ENCODE measurements at places on chromosomes 16 and 17. TPM values are rescaled to one million over a fixed set of nuclear protein-coding genes. Genes with fewer than 3 reads are reported as not detected.

SLC35G6 gene
- total RNA-seq = not detected

CCL4 gene
- 367 TPM for total RNA-seq

GRCh38 chr17:73765824-73766563 lies 121.7 kb upstream of the SDK2 start:
- no peaks in the 10 kb centered on the region for H3K4me1 ChIP-seq
- H3K4me3 ChIP-seq = no peak overlapping the region
- H3K27ac ChIP-seq = no peak overlapping the region
- peaks cover 2% of the 10 kb centered on the region for H3K27me3 ChIP-seq

DNA sequence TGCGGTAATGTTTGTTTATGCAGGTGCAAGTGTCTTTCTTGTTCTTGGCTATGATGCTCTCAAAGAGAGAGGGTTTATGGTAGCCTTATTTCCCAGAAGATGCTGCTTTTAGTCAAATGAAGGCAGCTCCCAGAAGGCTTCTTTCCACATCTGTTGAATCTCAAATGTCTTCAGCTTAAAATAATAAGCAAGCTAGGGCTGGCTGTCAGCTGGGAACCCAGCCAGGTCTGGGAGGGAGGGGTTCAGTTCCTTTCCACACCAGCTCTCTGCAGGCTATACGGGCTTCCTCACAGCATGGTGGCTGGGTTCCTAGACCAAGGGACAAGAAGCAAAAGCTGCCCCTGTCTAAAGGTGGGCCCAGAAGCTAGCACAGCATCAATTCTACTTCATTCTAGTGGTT lies 47.4 kb upstream of the ATF7IP2 start:
- no peak overlapping the region for H3K27ac ChIP-seq
- no peaks in the 10 kb centered on the region for H3K27me3 ChIP-seq
- H3K4me3 ChIP-seq = no peak overlapping the region
- no peak for DNase-seq
- peaks cover 6% of the 10 kb centered on the region for H3K36me3 ChIP-seq
- H3K4me1 ChIP-seq = peaks cover 4% of the 10 kb centered on the region

DNA sequence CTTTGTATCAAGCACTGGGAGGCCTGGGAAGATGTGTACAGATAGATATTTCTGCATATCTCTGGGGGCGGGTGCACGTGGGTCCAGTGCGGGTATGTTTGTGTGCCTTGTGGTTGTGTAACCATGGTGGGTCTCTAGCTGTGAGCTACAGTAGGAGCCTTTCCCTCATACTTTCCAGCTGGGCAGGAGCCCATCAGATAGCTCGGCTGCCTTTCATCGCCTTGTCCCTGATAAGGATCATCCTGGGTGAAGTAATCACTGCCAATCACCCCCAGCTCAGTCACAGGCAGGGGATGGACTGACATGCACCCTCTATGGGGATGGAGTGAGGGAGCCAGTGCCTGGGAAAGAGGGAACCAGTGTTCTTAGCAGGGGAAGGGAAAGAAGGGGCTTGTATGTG lies 3.2 kb upstream of the SCRN2 start:
- H3K27ac ChIP-seq = no peak overlapping the region
- no peak overlapping the region for H3K4me3 ChIP-seq
- H3K4me1 ChIP-seq = peaks cover 32% of the 10 kb centered on the region
- H3K27me3 ChIP-seq = peaks cover 51% of the 10 kb centered on the region
- no peaks in the 10 kb centered on the region for H3K36me3 ChIP-seq
- no peak for DNase-seq

DNA sequence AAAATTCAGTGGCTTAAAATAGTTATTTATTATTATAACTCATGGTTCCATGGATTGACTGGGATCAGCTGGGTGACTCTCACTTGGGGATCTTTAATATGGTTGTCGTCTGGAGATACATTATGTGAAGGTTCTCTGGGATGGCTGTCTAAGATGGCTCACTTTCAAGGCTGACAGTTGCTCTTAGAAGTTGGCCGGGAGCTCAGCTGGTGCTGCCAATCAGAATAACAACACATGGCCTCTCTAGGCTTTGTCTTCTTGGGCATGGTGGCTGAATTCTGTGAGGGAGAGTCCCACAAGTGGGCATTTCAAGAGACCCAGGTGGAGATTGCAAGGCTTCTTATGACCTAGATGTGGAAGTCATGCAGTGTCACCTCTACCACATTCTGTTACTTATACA lies 269.7 kb downstream of the CA10 start:
- no peak for DNase-seq
- H3K27me3 ChIP-seq = no peaks in the 10 kb centered on the region
- H3K4me1 ChIP-seq = no peaks in the 10 kb centered on the region
- H3K4me3 ChIP-seq = no peak overlapping the region
- H3K36me3 ChIP-seq = no peaks in the 10 kb centered on the region
- no peak overlapping the region for H3K27ac ChIP-seq

DNA sequence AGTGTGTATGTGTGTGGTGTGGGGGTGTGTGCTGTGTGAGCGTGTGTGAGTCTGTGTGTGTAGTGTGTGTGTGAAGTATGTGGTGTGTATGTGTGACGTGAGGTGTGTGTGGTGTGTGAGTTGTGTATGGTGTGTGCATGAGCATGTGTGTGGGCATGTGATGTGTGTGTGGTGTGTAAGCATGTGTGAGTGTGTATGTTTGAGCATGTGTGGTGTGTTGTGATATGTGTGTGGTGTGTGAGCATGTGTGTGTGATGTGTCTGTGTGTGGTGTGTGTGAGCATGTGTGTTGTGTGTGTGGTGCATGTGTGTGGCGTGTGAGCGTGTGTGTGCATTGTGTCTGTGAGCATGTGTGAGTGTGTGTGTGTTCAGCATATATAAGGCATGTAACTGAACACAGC lies 20.9 kb downstream of the MAPT start:
- H3K27ac ChIP-seq = no peak overlapping the region
- no peak overlapping the region for H3K4me3 ChIP-seq
- H3K36me3 ChIP-seq = peaks cover 8% of the 10 kb centered on the region
- H3K27me3 ChIP-seq = peaks cover 20% of the 10 kb centered on the region
- H3K4me1 ChIP-seq = no peaks in the 10 kb centered on the region

- H3K36me3 ChIP-seq = no peaks in the 10 kb centered on the region
- DNase-seq = no peak
- no peak overlapping the region for H3K4me3 ChIP-seq
- H3K4me1 ChIP-seq = peaks cover 8% of the 10 kb centered on the region
- H3K27ac ChIP-seq = no peak overlapping the region
Observed at GRCh38 chr17:31532081-31532480, 140.6 kb downstream of the RAB11FIP4 start.

GRCh38 chr16:9107025-9107970 lies 15.9 kb downstream of the HAPSTR1 start:
- no peaks in the 10 kb centered on the region for H3K27me3 ChIP-seq
- H3K36me3 ChIP-seq = peaks cover 80% of the 10 kb centered on the region
- no peak for DNase-seq

- no peak overlapping the region for H3K4me3 ChIP-seq
- no peaks in the 10 kb centered on the region for H3K4me1 ChIP-seq
Observed at GRCh38 chr17:33049781-33050414, 58.3 kb downstream of the SPACA3 start.

- peak overlapping the region; percentile 64 for H3K4me3 ChIP-seq
- peaks cover 44% of the 10 kb centered on the region for H3K36me3 ChIP-seq
- H3K27me3 ChIP-seq = no peaks in the 10 kb centered on the region
- no peak for DNase-seq
Observed at GRCh38 chr17:2060385-2060658, 5.4 kb downstream of the HIC1 start.

DNA sequence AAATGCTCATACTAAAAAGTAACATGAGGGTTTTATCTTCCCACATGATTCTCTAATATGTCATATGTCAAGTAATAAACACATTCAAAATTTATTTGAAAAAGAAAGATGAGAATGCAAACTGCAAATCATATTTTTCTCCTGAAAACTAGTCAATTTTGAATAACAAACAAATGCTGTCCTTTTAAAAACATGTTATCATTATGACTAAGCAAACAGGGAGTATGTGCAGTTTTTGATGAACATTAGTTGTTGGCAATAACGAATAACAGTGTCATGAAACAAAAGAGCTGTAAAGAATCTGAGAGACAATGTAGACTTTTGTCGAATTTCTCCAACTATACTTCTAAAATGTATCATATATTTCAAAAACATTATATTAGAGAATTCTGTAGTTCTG lies 34.8 kb downstream of the RPGRIP1L start:
- peaks cover 14% of the 10 kb centered on the region for H3K4me1 ChIP-seq
- DNase-seq = no peak
- H3K36me3 ChIP-seq = no peaks in the 10 kb centered on the region

- H3K27me3 ChIP-seq = no peaks in the 10 kb centered on the region
- peaks cover 2% of the 10 kb centered on the region for H3K36me3 ChIP-seq
- DNase-seq = no peak
- H3K27ac ChIP-seq = no peak overlapping the region
- H3K4me1 ChIP-seq = peaks cover 22% of the 10 kb centered on the region
- no peak overlapping the region for H3K4me3 ChIP-seq
Observed at GRCh38 chr17:57092171-57092570, 7.1 kb downstream of the AKAP1 start.

DNA sequence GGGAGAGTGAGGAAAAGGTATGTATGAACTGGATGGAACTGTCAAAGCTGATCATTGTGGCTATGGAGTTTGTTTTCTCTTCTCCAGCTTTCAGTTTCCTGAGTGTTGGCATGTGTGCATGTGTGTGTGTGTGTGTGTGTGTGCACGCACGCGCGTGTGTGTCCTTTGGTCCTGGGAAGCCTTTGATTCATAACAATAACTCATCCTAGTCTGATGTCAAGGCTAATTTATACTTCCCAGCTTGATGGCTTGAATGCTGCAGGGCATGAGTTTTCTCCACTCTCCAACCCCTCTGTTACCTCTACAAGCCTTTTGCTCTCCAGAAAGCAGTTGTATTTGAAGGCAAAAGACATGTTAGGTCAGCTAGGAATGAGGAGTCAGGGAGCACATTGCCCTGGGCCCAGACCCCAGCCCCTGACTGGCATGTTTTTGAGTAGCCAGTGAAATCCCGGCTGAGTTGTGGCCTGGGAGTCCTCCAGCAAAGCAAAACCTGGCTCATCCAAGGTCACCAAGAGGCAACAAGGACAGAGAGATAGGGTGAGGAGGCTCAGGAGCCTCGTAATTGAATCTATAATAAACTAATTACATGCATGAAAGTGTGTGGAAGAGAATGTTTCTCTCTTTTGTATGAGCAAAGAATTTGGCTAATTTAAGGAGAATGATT lies 8.9 kb upstream of the CDC42EP4 start:
- no peak overlapping the region for H3K27ac ChIP-seq
- no peaks in the 10 kb centered on the region for H3K4me1 ChIP-seq
- DNase-seq = no peak
- no peak overlapping the region for H3K4me3 ChIP-seq
- H3K27me3 ChIP-seq = peaks cover 3% of the 10 kb centered on the region

GRCh38 chr16:78509965-78510364 lies 410.5 kb downstream of the WWOX start:
- H3K36me3 ChIP-seq = no peaks in the 10 kb centered on the region
- no peak overlapping the region for H3K4me3 ChIP-seq
- no peaks in the 10 kb centered on the region for H3K27me3 ChIP-seq
- H3K27ac ChIP-seq = no peak overlapping the region

- peaks cover 42% of the 10 kb centered on the region for H3K4me1 ChIP-seq
- DNase-seq = no peak
- H3K36me3 ChIP-seq = peaks cover 4% of the 10 kb centered on the region
- H3K4me3 ChIP-seq = peak overlapping the region; percentile 85
Observed at GRCh38 chr17:42153919-42154742, 658 bp downstream of the RAB5C start.

GRCh38 chr16:11049396-11050059 lies 105.2 kb downstream of the CLEC16A start:
- H3K36me3 ChIP-seq = peaks cover 56% of the 10 kb centered on the region
- H3K27ac ChIP-seq = no peak overlapping the region
- DNase-seq = no peak
- peaks cover 87% of the 10 kb centered on the region for H3K4me1 ChIP-seq
- H3K27me3 ChIP-seq = no peaks in the 10 kb centered on the region

DNA sequence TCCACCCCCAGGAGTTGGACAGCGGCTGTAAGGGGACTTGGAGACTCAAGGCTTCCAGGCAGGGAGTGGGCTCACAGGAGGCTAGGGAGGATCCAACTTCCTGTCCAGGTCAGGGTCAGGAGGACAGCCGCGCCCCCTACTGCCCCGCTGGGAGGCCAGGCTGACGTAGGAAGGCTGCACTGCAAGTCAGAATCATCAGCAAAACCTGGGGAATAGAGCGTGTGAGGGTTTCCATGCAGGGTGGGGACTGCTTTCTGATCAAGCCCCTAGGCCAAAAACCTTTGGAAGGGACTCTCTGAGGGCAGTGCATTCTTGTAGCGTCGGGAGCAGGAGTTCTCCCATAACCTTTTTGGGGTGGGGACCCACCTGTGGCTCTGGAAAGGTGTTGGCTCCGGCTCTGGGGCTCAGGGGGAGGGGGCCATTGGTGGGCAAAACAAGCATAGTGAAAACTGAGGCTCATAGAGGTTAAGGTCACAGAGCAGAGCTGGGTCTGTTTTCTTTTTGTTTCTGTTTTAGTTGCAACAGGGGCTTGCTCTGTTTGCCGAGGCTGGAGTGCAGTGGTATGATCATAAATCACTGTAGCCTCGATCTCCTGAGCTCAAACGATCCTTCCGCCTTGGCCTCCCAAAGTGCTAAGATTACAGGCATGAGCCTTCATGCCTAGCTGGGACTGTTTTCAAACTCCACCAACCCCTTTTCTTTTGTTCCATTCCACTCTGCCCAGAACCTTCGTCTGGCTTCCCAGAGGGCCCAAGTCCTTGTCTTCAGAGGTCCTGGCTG lies 22.1 kb downstream of the RAI1 start:
- H3K36me3 ChIP-seq = peaks cover 2% of the 10 kb centered on the region
- H3K4me3 ChIP-seq = no peak overlapping the region
- peaks cover 5% of the 10 kb centered on the region for H3K4me1 ChIP-seq
- DNase-seq = no peak
- no peaks in the 10 kb centered on the region for H3K27me3 ChIP-seq

DNA sequence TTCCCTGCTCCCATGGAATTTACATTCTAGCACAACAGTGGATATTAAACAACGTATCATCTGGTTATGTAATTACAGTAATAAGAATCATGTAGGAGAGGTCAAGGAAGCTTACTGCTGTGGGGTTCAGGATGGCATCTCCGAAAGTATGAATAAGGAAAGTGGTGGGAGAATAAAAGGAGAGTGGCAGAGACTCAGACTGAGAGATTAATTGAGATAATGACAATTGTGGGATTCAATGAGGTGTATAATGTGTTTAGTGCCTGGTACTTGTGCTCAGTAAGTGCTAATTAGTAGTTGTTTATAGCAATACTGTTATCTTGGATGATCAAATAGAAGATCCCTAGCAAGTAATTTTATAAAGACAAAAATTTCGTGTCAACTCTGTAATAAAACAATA lies 45.3 kb downstream of the NF1 start:
- no peaks in the 10 kb centered on the region for H3K27me3 ChIP-seq
- peaks cover 3% of the 10 kb centered on the region for H3K4me1 ChIP-seq
- peaks cover 7% of the 10 kb centered on the region for H3K36me3 ChIP-seq
- H3K4me3 ChIP-seq = no peak overlapping the region
- no peak overlapping the region for H3K27ac ChIP-seq

DNA sequence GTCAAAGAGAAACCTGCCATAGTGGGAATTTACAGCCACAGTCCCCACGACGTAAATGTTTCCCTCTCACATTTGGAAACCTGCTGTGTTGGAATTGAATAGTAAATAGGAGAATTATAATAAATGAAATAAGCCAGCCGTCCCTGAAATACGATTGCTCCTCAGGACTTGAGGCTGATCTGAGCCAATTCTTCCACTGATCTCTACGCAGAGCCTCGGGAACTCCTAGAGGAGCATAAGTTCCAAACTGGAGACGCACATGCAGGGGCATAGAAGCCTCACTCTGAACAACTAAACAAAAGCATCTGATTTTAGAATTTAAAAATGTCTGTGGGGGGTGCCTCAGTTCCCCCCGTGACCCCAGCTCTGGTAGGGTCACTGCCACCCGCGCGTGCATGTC lies 10.2 kb upstream of the TEX19 start:
- peaks cover 18% of the 10 kb centered on the region for H3K4me1 ChIP-seq
- no peaks in the 10 kb centered on the region for H3K36me3 ChIP-seq
- H3K4me3 ChIP-seq = no peak overlapping the region
- H3K27ac ChIP-seq = no peak overlapping the region
